ENCODE measurements at places on chromosomes 1 and 21.

- peak; percentile 50 for DNase-seq
Measured at GRCh38 chr1:3319874-3320245, 134.6 kb upstream of the ARHGEF16 start.

DNA sequence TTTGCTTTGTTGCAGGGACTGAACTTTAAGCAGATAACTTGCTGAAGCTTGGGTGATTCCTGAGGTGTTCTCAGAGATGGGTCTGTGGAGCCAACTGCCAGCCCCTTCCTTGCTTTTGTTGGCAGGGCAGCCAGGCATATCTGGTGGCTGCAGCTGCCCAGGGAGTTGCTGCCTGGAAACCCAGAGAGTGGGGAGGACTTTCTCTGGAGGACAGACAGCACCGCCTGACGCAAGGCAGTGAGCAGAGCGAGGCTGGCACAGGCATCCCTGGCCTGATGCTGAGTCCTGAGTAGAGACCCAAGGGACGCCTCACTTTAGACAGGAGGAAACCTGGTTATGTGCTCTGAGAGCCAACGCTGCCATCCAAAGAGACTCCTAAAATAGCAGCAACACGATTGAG is 9.8 kb upstream of the OLFML2B start:
- no peak for DNase-seq

DNA sequence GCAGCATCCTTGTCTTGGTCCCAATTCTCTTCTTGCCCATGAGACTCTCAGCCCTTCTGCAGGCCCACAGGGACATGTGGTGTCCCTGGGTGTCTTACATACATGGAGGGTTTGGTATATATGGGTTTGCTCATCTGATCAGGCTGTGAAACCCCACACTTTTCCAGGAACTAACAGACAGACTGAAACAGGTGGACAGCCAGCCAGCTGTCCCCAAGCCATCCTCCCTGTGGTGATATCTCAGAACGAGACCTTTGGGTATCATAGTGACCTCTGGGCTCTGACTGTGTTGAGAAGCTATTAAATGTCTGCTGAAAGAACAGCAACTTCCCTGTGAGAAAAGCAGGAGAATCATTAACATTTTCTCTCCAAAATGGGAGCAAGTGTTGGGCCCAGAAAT is 115.5 kb upstream of the PAXBP1 start:
- DNase-seq = no peak

- peak; percentile 63 for DNase-seq
Measured at GRCh38 chr21:34561806-34562205, 49.8 kb upstream of the KCNE1 start.

- DNase-seq = peak; percentile 47
Measured at GRCh38 chr1:110628323-110629105, 22.4 kb upstream of the KCNA2 start.

DNA sequence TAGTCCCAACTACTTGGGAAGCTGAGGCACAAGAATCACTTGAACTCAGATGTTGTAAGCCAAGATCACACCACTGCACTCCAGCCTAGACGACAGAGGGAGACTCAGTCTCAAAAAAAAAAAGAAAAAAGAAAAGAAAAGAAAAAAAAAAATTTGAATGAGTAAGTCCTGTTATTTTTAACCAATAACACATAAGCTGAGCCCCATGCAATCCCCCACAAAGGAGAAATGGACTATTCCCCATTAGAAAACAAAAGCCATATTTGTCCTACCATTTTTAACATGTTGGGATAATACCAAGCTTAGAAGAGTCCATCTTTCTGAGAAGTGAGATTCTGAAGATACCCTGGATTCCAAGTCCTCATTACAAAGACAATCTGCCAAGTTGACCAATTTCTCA is 32.4 kb downstream of the LTN1 start:
- DNase-seq = no peak

DNA sequence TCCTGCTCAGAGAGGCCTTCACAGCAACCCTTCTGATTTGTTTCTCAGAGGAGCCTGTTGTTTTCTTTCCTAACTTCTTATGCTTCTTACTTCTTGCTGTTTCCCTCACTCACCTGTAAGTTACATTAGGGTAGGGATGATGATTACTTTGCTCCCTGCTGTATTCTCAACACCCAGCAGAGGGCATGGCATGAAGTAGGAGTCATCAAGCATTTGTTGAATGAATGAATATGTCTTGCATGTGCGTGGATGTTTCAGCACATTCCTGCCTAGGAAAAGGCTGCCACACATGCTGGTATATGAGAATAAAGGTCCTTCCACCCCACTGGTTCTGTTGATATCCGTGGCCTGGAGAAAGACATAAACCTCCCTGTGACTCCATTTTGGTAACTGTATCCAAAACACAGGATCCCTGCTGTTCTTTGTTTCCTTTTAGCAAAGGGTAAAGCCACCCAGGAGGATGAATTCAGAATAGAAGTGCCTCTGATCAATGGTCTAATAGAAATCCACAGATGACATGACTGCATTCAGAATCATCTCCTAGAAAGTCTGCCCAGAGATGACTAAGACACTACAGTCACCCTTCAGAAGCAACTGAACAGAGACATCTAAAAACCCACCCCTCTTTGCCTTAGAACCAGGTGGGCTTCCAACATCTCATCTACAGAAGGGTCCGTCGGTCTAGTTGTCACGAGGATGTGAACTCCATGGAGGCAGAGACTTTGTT is 168.8 kb downstream of the ZSCAN20 start:
- no peak for DNase-seq

DNA sequence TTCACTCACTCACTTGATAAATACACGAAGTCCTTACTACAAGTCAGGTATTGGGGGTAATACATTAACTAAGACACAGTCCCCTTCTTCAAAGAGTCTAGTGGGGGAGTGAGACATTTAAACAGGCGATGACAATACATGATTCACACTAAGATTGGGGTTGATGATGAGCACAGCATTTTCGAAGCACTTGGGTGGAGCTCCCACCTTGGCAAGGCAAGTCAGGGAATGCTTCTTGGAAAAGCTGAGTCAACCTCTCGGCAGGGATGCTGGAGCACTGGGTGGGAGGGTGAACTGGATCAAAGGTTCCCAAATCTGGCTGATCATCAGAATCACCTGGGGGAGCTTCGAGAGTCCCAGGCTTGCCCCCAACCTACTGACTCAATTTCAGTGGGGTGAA is 57.9 kb upstream of the ENAH start:
- DNase-seq = no peak

- DNase-seq = no peak
Measured at GRCh38 chr1:169904834-169905233, 11.1 kb upstream of the SCYL3 start.

GRCh38 chr1:25916460-25916859 is 10.2 kb upstream of the STMN1 start:
- DNase-seq = no peak

GRCh38 chr21:40402884-40403582 is 443.9 kb downstream of the DSCAM start:
- no peak for DNase-seq

DNA sequence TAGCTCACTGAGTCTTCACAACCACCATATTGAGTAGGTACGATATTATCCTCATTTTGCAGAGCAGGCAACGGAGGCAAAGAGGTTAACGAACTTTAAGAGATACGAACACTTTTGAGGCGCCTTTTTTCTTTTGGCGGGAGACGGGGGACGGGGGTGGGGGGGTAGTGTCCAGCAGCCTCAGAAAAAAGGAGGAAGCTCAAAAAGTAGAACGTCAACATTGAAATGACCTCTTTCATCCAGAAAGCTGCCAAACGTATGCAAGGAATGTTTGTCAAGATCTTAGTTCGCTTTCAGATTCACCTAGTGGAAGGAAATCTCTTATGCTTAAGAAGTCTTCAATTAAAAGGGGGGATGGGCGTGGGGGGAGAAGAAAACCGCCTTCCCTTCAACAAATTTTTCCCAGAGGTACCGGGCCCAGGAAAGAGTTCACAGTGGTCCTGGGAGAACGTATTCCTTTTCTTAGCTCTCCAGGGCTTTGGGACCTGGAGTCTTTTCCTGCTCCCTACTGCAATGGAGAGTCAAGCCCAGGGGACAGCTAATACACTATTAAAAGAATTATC is 1.1 kb upstream of the PCAT6 start:
- no peak for DNase-seq

GRCh38 chr1:19758227-19758830 is 41.4 kb downstream of the TMCO4 start:
- no peak for DNase-seq

- no peak for DNase-seq
Measured at GRCh38 chr1:227940791-227941241, 6.9 kb downstream of the WNT9A start.

- DNase-seq = no peak
Measured at GRCh38 chr1:115074839-115075534, 14.3 kb downstream of the TSPAN2 start.

- DNase-seq = no peak
Measured at GRCh38 chr21:44732956-44733355, 21.6 kb upstream of the TSPEAR start.

- DNase-seq = no peak
Measured at GRCh38 chr1:89842567-89843272, 21.9 kb downstream of the LRRC8D start.

GRCh38 chr1:64765826-64766225 is 21.0 kb downstream of the RAVER2 start:
- DNase-seq = no peak

DNA sequence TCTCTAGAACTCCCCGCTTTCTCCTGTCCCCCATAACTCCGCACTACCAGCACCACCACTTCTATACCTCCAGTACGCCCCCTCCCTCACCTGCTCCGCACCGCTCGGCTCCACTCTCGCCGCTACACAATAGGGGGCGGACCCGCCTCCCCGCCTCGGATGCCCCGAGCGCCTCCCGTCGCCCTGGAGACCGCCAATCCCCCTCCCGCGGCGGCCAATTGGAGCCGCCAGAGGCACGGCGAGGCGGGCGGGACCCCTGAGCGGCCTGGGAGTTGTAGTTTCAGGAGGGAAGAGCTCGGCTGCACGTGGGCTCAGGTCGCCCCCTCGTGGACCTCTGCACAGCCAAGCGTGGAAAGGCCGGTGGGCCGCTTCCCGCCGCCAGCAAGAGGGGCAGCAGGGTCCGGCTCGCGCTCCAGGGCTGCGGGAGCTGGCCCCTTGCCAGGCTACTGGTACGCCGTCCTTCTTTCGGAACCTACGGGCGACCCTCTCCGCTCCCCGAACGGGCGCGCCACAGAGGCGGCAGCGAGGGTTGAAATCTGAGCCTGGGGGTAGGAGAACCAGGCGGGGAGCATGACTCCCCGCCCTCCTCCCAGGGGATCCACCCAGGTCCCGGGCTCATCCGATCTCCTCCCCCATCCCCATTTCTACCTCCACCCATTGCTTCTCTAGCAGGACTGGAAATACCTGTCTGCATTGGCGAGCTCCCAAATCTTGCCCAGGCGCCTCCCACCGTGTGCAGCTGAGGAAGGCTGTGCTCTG is at the start of gene IGSF9:
Gene IGSF9, minus strand, starts transcription at position 131 of the 759 bp plus-strand sequence. CDS start 2,159 bp downstream, outside the sequence.
- no peak for DNase-seq

- DNase-seq = no peak
Measured at GRCh38 chr21:39104911-39105310, 78.3 kb downstream of the PSMG1 start.

DNA sequence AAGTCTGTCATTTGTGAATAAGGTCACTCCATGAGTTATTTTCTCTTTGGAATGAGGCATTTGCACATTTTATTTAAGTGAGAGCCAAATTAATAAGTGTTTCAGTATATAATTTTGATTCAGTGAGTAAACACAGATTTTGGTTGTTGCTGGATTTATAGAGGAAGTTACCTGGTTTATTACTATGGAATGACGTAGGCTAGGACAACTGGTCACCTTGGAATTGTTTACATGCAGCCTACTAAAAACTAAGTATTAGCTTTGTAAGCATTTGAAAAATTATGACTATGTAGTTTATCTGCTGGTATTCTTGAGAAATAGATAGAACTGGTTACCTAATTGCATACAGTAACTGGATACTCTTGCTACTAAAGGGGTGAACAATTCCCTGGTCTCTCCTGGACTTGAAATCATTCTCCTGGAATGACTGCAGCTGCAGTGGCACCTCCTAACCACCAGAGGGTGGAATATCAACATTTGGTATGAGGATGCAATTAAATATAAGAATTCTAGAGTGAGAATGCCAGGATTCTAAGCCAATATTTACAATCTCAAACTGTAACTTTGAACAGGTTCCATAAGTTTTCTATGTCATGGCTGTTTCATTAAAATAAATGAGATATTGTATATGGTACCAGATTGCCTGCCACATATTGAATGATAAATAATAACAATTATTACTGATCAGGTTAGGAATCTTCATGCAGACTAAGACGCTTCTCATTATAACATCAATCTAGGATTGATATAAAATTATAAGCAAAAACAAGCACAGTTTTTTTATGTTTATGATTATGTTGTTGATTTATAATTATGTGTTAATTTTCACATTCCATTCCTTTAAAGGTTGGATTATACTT is 3.5 kb upstream of the KRTAP27-1 start:
- peak; percentile 3 for DNase-seq

- no peak for DNase-seq
Measured at GRCh38 chr1:93620841-93621210, 60.8 kb downstream of the BCAR3 start.

DNA sequence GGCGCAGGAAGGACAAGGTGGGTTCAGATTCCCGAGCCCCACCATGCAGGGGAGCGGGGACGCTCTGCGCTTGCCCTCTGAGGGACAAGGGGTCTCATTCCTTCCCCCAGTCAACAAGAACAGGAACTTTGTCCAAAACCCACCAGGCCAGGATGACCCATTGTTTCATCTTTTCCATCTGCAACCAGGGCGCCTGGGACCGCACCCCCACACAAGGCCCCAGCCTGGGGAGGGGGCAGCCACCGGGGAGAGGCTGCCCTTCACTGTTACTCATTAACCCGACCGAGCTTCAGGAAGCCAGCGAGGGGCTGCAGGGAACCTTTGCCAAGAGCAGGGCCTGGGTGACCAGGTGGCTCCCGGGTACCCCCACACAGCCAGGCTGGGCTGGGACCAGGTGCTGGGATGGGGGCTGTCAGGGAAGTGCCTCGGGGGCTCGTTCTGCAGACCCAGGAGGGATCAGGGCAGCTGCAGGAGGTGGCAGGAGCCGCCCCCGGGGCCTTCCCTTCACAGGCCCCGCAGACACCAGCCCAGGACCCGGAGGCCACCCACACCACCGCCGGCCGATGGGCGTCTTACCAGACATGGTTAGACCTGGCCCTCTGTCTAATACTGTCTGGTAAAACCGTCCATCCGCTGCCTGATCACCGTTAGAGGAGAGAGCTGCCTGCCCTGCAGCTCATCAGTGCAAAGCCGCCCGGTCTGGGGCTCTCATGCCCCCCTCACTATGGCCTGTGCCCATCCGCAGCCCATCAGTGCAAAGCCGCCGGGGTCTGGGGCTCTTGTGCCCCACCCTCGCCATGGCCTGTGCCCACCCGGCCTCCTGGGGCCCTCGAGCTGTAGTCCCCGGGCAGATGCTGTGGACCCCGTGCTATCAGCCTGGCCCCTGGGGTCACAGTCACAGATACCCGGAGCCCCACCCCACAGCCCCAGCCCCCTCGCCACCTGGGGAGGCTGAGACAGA is 4.9 kb upstream of the TTLL10 start:
- no peak for DNase-seq
